H9 (cell line): ENCODE measurements at places on chromosomes 13 and 19. TPM values are rescaled to one million over a fixed set of nuclear protein-coding genes. Genes with fewer than 3 reads are reported as not detected.

Gene ZNF69
- total RNA-seq = 25.4 and 27.3 TPM in 2 replicates

Gene NKPD1
- 0.17 and 0.46 TPM in 2 replicates for total RNA-seq

Gene AMH
- 70.2 and 70.7 TPM in 2 replicates for total RNA-seq

Gene CYP2A7
- total RNA-seq = not detected in 2 replicates

Gene KASH5
- 0.39 TPM in 1 of 2 replicates, not detected in the other for total RNA-seq

Gene PRSS57
- total RNA-seq = 0.22 TPM in 1 of 2 replicates, not detected in the other

Gene PDX1
- not detected in 2 replicates for total RNA-seq

Gene ZNF420
- 9.8 and 12.5 TPM in 2 replicates for total RNA-seq

Gene DHDH
- 1.4 and 2.0 TPM in 2 replicates for total RNA-seq

Gene C5AR1
- total RNA-seq = 1.8 TPM in 2 replicates

Gene TUBB4A
- 19.5 and 20.3 TPM in 2 replicates for total RNA-seq

Gene MBD3L3
- not detected in 2 replicates for total RNA-seq

Gene ZNF814
- 98.7 and 103 TPM in 2 replicates for total RNA-seq

Gene TMTC4
- total RNA-seq = 27.3 and 28.1 TPM in 2 replicates

Gene SGCG
- 0.31 TPM in 1 of 2 replicates, not detected in the other for total RNA-seq

GRCh38 chr13:44661936-44662335 is 85.8 kb upstream of the TSC22D1 start:
- H3K36me3 ChIP-seq = no peaks in the 10 kb centered on the region
- no peaks in the 10 kb centered on the region; the same call in 1 of the 2 replicates for H3K4me1 ChIP-seq
- no peak overlapping the region for H3K27ac ChIP-seq
- DNase-seq = no peak

DNA sequence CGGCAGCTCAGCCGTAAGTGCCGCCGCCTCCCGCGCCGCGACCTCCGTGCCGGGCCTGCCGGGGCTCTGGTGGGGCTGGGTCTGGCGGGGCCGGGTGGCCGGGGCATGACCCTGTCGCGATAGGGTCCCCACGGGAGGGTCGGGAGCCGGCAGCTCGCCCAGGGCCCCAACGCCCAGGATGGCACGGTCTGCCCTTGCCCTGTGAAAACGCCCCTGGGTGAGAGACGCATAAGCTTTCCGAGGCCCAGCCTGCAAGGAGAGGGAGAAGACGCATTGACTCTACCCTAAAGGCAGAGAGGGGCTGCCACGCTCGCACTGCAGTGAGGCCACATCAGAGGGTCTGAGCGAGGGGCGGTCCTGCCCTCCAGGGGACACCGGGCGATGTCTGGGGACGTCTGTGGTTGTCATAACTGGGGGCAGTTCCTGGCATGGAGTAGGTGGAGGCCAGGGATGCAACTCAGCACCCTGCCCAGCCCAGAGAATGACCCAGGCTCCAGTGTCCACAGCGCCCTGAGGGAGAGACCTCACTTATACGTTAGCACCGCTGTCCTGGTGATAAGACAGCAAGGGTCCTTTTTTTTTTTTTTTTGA is 539 bp downstream of the ZNF554 start:
- no peaks in the 10 kb centered on the region for H3K27me3 ChIP-seq
- H3K4me1 ChIP-seq = no peaks in the 10 kb centered on the region
- H3K27ac ChIP-seq = no peak overlapping the region
- peak; percentile 48 for DNase-seq
- H3K36me3 ChIP-seq = peaks cover 16% of the 10 kb centered on the region

DNA sequence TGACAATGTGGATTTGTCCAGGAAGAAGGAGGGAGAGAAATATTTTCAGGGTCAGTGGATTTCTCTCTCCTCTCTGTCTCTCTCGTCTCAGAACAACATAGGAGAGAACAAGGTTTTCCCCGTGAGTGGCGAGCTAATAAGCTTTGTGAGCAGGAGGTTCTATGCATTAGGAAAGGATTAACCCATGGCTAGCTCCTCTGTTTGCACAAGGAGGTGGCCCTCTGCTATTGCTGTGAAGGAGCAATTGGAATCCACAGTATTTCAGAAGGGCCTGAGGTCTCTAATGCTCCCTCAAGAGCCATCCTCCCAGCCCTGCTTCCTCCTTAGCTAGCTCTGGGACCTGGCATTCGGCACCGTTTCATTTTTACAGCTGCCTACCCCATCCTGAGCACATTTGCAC is 288.9 kb upstream of the MAB21L1 start:
- H3K4me3 ChIP-seq = no peak overlapping the region
- no peak for DNase-seq
- no peaks in the 10 kb centered on the region for H3K4me1 ChIP-seq
- no peak overlapping the region for H3K27ac ChIP-seq
- no peaks in the 10 kb centered on the region for H3K27me3 ChIP-seq

GRCh38 chr19:31120952-31121351 is 228.3 kb downstream of the TSHZ3 start:
- H3K4me3 ChIP-seq = no peak overlapping the region
- H3K4me1 ChIP-seq = no peaks in the 10 kb centered on the region
- H3K27ac ChIP-seq = no peak overlapping the region
- no peaks in the 10 kb centered on the region for H3K27me3 ChIP-seq

DNA sequence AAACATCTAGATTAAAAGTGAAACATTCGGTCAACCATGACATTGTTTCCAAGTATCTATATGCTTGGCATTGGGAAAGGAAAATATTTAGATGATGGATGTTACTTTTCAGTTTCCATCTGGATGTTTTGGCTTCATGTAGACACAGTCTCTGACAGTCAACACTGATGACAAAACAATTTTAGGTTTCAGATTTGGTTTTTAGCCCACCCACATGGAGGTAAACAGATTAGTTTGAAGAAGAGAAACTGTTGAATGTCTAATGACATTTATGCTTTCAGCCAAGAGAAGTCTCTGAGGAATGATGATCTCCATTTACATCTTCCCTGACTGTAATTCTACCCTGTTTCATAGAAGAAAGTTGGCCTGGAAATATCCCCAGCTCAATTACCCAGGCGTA is 379.1 kb downstream of the SLITRK6 start:
- no peaks in the 10 kb centered on the region for H3K4me1 ChIP-seq
- no peak overlapping the region for H3K4me3 ChIP-seq
- H3K27ac ChIP-seq = no peak overlapping the region

DNA sequence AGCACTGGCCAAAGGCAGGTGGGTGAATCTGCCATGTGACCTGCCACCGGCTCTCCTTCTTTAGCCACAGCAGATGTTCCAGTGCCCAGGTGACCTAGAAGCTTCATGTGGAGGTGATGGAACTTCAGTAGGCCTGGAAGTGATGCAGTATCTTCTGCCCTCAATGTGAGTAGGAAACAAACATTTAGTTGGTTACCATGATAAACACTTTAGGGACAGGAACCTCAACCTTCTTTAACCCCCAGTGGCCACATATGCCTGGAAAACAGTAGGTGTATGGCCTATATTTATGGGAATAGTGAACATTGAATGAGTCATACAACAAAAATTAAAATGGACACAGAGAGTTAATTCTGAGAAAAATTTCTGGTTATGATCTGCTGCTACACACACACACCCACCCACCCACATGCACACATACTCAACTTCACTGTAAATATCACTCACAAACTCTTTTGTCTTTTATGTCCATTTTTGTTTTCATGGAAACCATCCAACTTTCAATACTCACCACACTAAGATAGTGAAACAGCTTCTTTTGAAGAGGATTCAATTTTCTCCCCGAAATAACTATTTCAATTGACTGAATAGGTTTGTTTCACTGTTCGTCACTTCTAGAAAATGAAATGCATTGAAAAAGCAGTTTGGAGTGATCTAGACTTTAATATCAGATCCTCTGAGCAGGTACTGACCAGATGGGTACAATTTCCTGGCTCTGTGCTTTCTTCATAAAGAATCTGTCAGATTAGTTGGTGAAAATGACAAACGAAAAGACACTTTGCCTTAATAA is 97.3 kb downstream of the STARD13 start:
- H3K27me3 ChIP-seq = no peaks in the 10 kb centered on the region
- DNase-seq = no peak
- H3K4me3 ChIP-seq = no peak overlapping the region
- H3K4me1 ChIP-seq = peaks cover 10% of the 10 kb centered on the region; the same call in 1 of the 2 replicates

GRCh38 chr13:41916173-41916954 is 44.5 kb downstream of the VWA8 start:
- no peaks in the 10 kb centered on the region for H3K4me1 ChIP-seq
- H3K4me3 ChIP-seq = no peak overlapping the region
- H3K27ac ChIP-seq = no peak overlapping the region
- DNase-seq = no peak
- no peaks in the 10 kb centered on the region for H3K27me3 ChIP-seq

- no peak for DNase-seq
- H3K4me3 ChIP-seq = no peak overlapping the region
- H3K36me3 ChIP-seq = no peaks in the 10 kb centered on the region
- no peak overlapping the region for H3K27ac ChIP-seq
Observed at GRCh38 chr13:21608961-21609360, 5.0 kb upstream of the MICU2 start.

DNA sequence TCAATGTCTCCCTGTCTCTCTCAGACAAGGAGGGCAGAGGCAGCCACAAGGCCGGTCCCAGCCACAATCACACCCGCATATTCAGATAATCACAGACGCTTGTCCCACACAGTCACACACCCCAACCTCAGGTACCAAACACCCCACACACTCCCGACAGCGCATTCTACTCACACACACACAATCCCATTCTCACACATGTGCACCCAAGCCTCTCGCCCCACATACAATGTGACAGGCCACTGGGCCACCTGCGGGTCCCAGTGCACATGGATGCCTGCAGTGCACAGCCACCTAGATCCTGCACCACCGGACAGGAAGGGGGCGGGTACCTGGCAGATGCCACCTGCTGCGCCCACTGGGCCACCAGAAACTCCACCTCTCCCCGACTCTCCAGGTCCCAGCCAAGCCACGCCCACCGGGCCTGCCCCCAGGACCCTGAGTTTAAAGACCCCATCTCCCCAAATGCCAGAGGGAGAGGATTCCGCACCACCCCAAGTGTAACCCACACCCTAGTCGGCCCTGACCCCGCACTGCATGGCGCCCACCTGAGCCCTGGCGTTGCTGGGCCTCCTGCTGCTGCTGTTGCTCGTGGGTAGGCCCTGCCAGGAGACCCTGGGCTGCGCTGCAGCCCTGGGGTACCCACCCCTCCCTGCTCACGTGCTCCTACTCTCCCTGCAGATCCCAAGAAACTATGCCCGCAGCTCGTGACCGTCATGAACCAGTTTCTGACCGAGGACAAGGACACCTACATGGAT is 10.6 kb downstream of the SCGB2B2 start:
- H3K4me3 ChIP-seq = no peak overlapping the region
- H3K27me3 ChIP-seq = no peaks in the 10 kb centered on the region
- no peaks in the 10 kb centered on the region; the same call in 1 of the 2 replicates for H3K4me1 ChIP-seq

GRCh38 chr13:114021464-114022308 is 47.8 kb upstream of the C13orf46 start:
- no peak overlapping the region for H3K4me3 ChIP-seq
- peaks cover 11% of the 10 kb centered on the region for H3K36me3 ChIP-seq
- no peak for DNase-seq

GRCh38 chr13:48531416-48532255 is 1.2 kb downstream of the RCBTB2 start:
- H3K36me3 ChIP-seq = no peaks in the 10 kb centered on the region
- no peaks in the 10 kb centered on the region; the same call in 1 of the 2 replicates for H3K4me1 ChIP-seq
- peak overlapping the region; percentile 93 for H3K4me3 ChIP-seq
- no peaks in the 10 kb centered on the region for H3K27me3 ChIP-seq
- no peak overlapping the region for H3K27ac ChIP-seq

GRCh38 chr13:23414682-23415081 is 18.8 kb downstream of the SACS start:
- H3K4me3 ChIP-seq = no peak overlapping the region
- no peak overlapping the region for H3K27ac ChIP-seq
- H3K36me3 ChIP-seq = peaks cover 5% of the 10 kb centered on the region; the same call in 1 of the 2 replicates

- no peaks in the 10 kb centered on the region for H3K4me1 ChIP-seq
- peak overlapping the region; percentile 95 for H3K4me3 ChIP-seq
- no peak for DNase-seq
- no peaks in the 10 kb centered on the region for H3K36me3 ChIP-seq
Observed at GRCh38 chr13:107864543-107865317, 350.6 kb downstream of the LIG4 start.

DNA sequence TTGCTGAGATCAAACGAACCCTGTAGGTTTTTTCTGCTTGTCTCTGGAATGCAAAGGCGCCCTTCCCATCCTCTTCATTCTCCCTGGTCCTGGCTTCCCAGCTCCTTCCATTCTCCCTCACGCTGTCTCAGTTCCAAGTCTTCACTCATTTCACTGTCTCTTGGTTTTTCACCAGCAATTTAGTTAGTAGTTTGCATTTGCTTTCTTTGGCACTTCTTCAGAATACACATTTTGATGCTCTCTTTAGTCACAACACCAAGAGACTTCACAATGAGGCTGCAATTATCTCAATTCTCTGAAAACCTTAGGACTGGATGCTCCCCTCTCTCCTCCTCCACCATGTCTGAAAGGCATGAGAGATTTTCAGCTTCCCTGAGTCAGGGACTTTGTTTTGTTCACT is 470.7 kb downstream of the FGF14 start:
- no peaks in the 10 kb centered on the region for H3K4me1 ChIP-seq
- H3K4me3 ChIP-seq = no peak overlapping the region

- DNase-seq = peak; percentile 65
- H3K4me1 ChIP-seq = 0 out of 2 replicates have a peak, but pooled peaks cover 1% of the 10 kb centered on the region
- H3K36me3 ChIP-seq = no peaks in the 10 kb centered on the region
- H3K27ac ChIP-seq = no peak overlapping the region
Observed at GRCh38 chr13:41401366-41401765, 56.0 kb upstream of the RGCC start.

DNA sequence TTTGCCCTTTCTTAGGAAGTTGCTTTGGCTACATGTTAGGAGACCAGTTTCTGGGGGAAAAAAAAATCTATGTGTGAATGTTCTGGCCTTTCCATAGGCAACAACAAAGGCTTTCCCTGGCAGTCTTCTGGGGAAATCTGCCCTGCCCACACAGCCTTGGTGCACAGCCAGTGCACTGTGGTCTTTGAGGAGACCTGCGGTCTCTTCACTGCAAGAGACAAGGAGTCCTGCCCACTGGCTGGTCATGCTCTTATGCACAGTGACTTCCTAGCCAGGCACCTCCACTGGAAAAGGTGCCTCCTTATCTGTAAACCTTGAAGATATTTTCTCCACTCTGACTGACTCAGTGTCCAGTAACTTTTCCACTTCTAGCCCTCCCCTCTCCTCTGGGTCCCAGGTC is 155.1 kb downstream of the SUCLA2 start:
- DNase-seq = no peak
- H3K27me3 ChIP-seq = no peaks in the 10 kb centered on the region
- H3K4me1 ChIP-seq = no peaks in the 10 kb centered on the region
- H3K27ac ChIP-seq = no peak overlapping the region
- H3K36me3 ChIP-seq = peaks cover 7% of the 10 kb centered on the region; the same call in 1 of the 2 replicates

- H3K4me3 ChIP-seq = peak overlapping the region; percentile 78; the same call in 2 of the 3 replicates
- H3K36me3 ChIP-seq = peaks cover 3% of the 10 kb centered on the region; the same call in 1 of the 2 replicates
Observed at GRCh38 chr13:112894423-112894672, 74.7 kb upstream of the MCF2L start.

DNA sequence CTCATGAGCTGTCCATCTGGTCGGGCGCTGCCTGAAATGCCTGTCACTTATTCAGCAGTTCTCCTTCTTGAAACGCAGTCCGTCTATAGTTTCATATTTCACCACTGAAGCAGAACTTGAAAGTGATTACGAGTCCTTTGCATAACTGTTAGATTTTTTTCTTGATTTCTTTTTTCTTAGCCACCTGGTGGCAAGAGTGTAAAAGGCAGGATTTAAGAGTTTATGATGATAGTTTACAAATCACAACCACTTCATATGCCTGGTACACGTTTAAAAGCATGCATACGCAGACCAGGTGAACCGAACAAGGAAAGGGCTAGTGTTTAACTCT is 45.8 kb downstream of the GGACT start:
- H3K4me3 ChIP-seq = no peak overlapping the region
- H3K27ac ChIP-seq = no peak overlapping the region
- H3K4me1 ChIP-seq = no peaks in the 10 kb centered on the region
- DNase-seq = no peak
- no peaks in the 10 kb centered on the region for H3K27me3 ChIP-seq
- no peaks in the 10 kb centered on the region for H3K36me3 ChIP-seq
